Common myeloid progenitor, CD34-positive (primary cell): ENCODE measurements at places on chromosomes 3 and 15.

DNA sequence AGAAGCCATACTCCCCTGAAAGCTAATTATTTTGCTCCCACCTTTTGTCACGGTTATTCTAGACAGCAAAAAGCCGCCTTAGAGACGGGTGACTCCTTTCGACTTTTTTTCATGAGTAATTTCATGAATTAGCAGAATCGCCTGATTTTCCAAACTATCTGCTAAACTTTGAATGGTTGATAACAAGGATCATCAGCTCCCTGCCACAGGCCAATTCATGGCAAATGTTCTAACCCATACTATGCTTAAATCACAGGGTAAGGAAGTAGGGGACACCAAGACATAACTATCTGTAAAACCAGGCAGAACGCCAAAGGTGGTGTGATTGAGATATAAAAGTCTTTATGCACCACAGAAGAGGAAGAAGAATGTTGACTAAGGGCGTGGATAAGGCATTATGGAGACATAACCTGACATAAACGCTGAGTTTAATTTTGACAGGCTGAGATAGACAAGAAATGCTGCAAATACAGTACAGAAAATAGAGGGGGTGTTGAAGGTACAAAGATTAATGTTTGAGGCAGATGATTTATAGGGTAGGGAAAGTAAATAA lies 891 bp upstream of the DMXL2 start:
- DNase-seq: peak; percentile 74

DNA sequence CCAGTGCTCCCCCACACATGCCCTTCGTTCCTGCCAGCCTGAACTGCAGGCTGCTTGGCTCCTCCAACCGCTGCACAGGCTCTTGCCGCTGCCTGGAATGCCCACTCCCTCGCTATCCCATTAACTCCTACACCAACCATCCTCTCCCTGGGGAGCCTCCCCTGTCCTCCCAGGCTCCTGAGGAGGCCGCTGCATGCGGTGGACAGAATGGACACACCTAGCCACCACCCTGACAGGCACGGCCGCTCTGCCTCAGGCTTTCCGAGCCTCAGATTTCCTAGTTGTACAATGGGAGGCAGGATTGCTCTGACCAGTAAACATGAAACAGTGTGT lies 2.3 kb downstream of the PLXNB1 start:
- no peak for DNase-seq

GRCh38 chr3:57133157-57133556 lies 32.0 kb downstream of the IL17RD start:
- no peak for DNase-seq

DNA sequence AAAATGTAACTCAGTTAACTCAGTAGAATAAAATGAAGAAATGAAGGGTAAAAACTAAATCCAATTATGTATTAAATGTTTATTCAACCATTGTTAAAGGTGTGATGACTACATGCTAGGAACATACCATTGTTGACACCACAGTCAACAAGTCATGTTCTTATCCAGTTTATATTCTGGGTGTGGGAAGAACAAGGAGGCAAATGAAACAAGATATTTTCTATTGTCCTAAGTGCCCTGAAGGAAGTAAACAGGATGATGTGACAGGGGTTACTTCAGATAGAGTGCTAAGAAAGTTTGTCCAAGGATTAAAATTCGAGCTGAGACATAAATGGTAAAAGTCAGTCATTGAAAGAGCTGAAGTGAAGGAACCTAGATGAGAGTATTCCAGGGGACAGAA lies 13.1 kb downstream of the AP3S2 start:
- DNase-seq: no peak
